ENCODE measurements at places on chromosomes 4 and X.
A peak's percentile ranks its signal among the peaks of the same experiment; 100 is the strongest.

- DNase-seq = no peak
These were observed 22.8 kb upstream of the HSPA4L start for GRCh38 chr4:127759228-127759820.

DNA sequence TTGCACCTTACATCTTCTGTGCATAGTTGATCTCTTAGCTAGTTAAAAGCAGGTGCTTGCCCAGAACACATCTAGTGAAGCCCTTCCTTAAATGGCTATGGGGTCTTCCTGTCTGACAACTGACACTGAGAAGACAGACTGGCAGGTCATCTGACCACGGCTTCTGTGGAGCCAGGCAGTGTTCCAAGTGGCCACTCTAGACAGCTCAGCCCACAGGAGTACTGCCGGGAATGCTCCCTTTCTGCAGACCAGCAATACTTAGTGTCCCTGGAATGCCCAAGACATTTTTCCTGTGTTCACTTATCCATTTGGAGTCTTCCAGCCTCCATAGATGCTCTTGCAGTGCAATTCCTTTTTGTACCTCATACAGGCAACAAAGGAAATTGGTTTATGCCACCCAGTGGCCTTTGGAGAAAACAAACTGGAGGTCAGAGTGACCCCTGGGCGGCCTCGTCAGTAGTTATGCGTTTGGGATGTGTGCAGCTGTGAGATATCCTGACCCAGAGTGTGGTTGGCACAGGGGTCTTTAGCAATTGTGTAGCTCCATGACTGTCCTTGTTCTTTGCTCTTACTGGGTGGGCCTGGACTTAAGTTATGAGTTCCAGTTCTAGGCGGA, 335.5 kb downstream of the ARHGAP10 start:
- no peak for DNase-seq

GRCh38 chrX:129750971-129751370, 12.2 kb downstream of the XPNPEP2 start:
- no peak for DNase-seq

- DNase-seq = no peak
These were observed 32.7 kb downstream of the SMARCAD1 start for GRCh38 chr4:94240384-94240783.

- no peak for DNase-seq
These were observed 127.2 kb downstream of the CCSER1 start for GRCh38 chr4:90254357-90254756.

DNA sequence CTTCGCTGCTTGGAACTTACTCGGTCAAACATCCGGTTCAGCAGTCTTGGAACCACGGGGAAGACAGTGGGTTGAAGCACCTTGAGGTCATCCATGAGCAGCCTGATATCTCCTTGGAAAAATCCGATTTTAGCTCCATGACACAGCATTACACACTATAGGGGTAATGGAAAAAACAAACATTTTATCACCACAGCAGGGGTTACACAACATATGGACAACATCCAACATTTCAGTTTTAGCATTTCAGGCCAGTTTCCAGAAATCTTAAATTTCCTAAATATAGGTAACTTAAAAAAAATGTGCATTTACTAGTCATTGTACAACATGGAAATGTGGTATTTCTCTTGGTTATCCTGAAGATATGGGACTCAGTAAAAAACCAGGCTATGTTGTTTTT, 34.4 kb upstream of the CENPU start:
- no peak for DNase-seq

GRCh38 chr4:67575232-67576058, 16.9 kb downstream of the STAP1 start:
- no peak for DNase-seq

DNA sequence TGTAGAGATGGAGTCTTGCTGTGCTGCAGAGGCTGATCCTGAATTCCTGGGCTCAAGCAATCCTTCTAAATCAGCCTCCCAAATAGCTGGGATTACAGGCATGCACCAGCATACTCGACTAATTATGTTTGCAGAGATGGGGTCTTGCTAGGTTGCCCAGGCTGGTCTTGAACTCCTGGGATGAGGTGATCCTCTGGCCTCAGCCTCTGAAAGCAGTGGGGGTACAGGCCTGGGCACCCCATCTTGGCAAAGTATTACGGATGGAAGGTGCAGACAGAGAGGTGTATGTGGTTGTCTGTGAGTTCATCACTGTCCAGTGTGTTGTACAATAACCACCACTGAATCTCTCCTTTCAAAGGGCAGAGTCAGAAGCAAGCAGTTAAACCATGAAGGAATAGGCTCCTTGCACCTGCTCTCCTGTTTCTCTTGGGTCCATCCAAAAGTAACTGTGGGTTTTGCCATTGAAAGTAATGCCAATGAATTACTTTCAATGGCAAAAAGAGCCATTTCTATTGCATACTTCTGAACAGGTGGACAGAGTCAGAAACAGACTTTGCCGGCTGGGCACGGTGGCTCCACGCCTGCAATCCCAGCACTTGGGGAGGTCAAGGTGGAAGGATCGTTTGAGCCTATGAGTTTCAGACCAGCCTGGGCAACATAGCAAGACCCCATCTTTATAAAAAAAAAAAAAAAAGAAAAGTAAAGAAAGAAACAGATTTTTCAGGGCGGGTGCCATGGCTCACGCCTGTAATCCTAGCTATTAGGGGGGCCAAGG, 7.0 kb upstream of the AKAP17A start:
- no peak for DNase-seq

DNA sequence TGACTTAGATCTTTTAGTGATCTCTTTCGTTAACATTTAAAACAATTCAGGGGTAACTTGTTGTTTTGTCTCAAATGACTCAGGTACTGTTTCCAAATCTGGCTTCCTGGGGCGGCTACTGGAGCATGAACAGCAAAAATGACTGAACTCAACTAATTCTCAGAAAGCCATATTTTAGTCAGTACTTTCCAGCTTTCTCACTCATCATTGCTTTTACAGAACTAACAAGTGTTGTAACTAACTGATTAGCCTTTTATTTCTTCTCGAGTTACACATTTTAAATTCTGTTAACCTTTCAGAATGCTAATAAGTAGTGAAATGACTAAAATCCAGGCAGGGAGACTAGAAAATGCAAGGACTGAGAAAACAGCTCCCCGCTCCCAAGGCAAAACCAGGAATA, 55.3 kb downstream of the JADE3 start:
- DNase-seq = no peak

GRCh38 chr4:183321516-183321915, 710 bp downstream of the CLDN24 start:
- DNase-seq = no peak

DNA sequence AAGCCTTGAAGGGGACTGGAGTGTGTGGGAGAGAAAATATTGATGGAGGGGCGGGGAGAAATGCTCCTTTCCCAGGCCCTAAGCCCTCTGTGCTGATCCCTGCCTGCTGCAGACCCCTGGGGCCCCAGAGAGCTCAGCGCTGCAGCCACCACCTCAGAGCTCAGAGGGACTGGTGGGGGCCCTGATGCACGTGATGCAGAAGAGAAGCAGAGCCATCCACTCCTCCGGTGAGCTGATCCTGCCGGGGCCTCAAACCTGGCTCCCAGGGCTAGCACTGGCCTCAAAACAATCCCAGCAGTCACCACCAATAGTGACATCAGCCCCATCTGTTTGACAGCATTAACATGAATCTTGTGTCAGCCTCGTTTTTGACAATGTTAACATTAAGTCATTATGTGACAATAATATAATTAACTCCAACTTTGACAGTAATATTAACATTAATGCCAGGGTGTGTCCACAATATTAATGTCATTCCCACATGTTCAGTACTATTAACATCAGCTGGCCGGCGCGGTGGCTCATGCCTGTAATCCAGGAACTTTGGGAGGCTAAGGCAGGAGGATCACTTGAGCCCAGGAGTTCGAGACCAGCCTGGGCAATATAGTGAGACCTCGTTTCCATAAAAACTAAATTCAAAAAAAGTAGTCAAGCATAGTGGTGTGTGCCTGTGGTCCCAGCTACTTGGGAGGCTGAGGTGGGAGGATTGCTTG, 5.8 kb downstream of the WAS start:
- no peak for DNase-seq

DNA sequence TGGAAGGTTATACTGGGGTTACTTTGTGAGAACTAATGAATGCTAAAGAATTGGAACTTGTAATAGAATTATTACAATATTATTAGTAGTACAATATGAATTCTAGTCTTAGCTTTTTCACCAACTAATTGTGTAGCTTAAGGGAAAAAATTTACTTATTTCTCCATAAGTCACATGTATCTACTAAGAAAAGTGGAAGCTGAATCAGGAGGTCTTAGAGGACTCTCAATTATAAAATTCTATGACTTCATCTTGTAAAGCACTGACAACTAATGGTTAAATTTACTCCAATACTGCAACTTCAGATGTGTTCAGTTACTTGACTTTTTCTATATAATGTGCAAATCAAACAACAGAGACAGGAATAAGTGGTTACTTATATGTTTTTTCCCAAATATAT, 899 bp upstream of the TMPRSS11D start:
- no peak for DNase-seq

DNA sequence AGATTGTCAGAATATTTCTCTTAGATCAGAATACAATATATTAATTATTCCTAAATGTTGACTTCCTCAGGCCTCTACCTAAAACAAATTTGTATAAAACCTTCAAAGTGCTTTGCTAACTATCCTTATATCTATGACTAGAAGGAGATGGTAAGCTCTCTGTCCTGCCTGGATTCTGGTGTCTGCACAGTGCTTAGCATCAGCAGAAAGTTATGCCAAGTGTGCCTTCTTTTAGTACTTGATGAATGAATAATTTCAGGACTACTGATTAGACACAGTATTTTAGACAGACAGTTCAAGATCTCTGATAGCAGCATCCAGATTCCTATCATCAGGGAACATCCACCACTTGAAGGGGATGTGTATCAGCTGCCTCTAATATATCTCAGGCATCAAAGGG, 242.4 kb upstream of the TLL1 start:
- DNase-seq = no peak

- no peak for DNase-seq
These were observed 23.2 kb upstream of the GAB1 start for GRCh38 chr4:143313521-143313920.

GRCh38 chrX:131816551-131817136, 206.5 kb upstream of the STK26 start:
- peak; percentile 8 for DNase-seq
